ENCODE measurements at places on chromosomes 2 and 18.

- no peak for DNase-seq
These were observed 64.4 kb downstream of the ACTR2 start for GRCh38 chr2:65292106-65292400.

GRCh38 chr2:217928324-217929181, 74.2 kb downstream of the TNS1 start:
- no peak for DNase-seq

DNA sequence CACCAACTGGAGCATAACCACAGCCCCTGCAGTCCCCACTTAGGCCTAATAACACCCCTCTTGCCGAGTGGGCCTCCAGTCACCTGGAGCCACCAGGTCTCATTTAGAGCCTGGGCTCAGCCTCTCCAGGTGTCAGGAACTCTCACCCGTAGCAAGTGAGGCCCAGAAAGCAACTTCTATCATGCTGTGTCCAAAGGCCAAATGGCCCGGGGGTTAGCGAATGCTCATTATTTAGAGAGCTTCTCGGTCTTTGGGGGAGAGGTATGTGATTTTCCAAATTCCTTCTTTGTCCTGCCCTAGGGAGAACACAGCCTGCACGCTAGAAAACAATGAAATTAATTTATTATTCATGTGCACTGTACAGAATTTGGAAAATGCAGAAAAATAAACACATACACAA, 109.9 kb upstream of the PTPRM start:
- DNase-seq: no peak

DNA sequence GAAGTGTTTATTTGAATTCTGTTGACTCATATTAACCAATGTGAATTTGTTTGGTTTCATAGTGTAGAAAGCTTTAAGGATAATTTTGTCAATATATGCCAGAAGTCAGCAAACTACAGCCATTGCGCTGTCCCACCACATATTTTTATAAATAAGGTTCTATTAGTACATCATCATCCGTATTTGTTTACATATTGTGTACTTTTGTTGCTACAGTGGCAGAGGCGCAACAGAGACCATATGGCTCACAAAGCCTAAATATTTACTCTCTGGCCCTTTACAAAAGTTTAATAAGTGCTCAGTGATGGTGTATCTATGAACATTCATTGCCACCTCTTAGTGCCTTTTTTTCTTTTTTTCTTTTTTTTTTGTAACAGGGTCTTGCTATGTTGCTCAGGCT, 6.4 kb downstream of the ERLEC1 start:
- DNase-seq: no peak

DNA sequence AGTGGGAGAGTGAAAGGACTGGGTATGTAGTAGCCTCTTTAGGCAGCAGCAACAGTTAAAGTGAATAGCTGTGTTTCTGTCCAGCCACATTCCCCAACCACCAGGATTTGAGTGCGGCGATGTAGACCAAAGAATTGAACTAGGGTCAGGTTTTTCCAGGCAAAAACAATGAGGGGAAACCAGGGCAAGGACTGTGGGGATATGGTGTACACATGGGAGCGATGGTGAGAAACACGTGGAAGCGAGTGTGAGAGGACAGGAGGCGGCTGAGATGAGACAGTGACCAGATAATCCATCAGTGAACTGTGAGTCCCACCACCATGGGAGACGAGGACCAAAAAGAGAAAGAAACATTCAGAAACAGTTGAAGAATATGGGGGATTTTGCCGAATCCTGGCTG, 409.5 kb downstream of the TSN start:
- DNase-seq: no peak

GRCh38 chr2:151334082-151334815, 23.1 kb upstream of the TNFAIP6 start:
- DNase-seq: no peak

- peak; percentile 44 for DNase-seq
These were observed 361.0 kb upstream of the NT5C1B start for GRCh38 chr2:18950361-18950851.

DNA sequence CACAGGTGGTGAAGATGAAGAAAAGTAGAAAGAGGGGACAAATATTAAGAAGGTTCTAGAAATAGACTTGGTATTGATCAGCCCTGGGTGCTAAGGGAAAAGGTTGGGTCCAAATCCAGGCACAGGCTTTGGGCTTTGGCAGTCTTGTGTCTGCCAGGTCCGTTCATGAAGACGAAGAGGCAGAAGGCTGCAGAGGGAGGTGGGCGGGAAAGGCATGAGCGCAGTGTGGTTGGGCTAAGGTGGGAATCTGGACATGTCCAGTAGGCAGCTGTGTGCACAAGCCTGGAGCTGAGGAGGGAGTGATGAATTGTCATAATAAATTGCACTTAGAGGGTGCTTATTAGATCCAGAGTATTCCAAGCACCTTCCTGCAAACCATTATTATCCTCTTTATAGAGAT, 105.7 kb upstream of the TEX51 start:
- no peak for DNase-seq

- no peak for DNase-seq
These were observed 279.5 kb downstream of the NBAS start for GRCh38 chr2:15281681-15282080.

- no peak for DNase-seq
These were observed 90.0 kb upstream of the OTOS start for GRCh38 chr2:240230291-240230931.

- no peak for DNase-seq
These were observed 1239.1 kb downstream of the LRP1B start for GRCh38 chr2:140891614-140892212.

GRCh38 chr2:193583638-193584400, 1389.1 kb upstream of the TMEFF2 start:
- DNase-seq: no peak

DNA sequence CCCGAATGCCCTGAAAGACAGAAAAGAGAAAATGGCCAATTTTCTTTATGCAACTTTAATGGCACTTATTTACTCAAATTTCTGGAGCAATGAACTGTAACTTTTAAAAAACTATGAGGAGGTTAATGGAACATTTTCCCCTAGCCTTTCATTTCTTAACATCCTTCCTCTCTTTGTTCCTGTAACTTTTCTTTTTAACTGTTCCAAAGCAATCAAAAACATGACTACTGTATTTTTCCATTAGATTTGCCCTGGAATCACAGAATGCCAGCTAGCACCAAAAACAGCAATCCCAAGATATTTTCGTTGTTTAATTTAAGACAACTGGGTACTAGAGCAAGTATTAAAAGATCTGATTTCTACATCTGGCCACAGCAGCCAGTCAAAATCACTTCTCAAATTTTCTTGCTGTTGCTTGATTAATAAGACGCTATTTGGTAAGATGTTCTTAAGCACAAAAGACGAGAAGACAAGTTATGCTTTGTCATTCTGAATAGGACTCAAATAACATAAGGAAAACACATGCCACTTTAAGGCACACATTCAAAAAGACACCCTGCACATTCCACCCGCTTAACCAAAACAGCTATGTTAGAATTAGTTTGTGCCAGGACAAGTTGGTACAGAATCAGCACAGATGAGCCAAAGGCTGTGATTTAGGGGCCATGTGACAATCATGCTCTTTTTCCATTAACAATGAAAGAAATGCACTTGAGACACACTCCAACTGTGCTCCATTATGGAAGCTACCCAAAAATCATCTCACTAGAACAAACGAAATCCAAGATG, 3.6 kb downstream of the STARD7 start:
- DNase-seq: no peak

- no peak for DNase-seq
These were observed 76.3 kb downstream of the ACTR3 start for GRCh38 chr2:113966171-113966570.

GRCh38 chr2:234300391-234300925, 196.4 kb downstream of the ARL4C start:
- no peak for DNase-seq

- DNase-seq: peak; percentile 89
These were observed at the start of gene CEP192 for GRCh38 chr18:12990967-12991820. Gene CEP192 (plus strand): TSS chr18:12991362. CDS start chr18:12999425, 8,063 bp downstream.

- no peak for DNase-seq
These were observed 421.0 kb downstream of the ZNF521 start for GRCh38 chr18:24930971-24931370.

GRCh38 chr2:81505586-81505985, 1201.0 kb upstream of the LRRTM1 start:
- DNase-seq: no peak

Measured in T1000 (cell line).